GF-D8 (cell line): ENCODE measurements at places on chromosomes 11 and 22.

DNA sequence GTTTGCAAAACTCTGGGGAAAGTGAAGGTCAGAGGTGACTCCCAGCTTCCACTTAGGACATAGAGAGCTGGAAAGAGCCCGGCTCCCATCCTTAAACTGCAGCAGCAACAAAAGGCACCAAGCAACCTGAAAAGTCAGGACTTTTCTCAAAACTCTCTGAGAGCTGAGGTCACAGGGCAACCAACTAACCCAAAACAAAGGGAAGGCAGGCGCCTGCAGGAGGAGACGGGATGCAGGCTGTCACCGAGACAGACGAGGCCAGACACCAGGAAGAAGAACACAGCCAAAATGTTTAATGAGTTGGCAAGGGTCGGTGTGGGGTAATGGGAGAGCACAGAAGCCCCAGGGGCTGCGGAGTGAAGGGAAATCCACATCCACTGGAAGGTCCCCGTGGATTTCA lies 19.9 kb downstream of the ASCL2 start:
- DNase-seq, result no peak

DNA sequence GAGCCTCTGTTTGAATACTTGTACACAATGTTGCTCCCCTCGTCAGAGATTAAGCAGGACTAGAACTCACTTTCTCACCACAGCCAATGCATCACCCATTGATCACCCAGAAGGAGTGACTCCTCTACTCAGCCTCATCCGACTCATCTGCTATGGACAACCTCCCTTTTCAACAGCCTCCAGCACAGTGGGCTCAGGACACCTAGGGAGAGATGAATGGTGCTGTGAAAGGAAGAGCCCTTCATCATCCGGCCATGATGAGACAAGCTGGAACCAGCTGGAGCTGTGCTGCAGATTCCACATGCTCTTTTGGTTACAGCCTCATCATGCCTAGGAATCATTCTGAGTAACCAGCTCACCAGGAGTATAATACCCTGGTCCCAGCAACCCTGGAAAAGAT lies 15.5 kb downstream of the C11orf91 start:
- DNase-seq, result no peak

DNA sequence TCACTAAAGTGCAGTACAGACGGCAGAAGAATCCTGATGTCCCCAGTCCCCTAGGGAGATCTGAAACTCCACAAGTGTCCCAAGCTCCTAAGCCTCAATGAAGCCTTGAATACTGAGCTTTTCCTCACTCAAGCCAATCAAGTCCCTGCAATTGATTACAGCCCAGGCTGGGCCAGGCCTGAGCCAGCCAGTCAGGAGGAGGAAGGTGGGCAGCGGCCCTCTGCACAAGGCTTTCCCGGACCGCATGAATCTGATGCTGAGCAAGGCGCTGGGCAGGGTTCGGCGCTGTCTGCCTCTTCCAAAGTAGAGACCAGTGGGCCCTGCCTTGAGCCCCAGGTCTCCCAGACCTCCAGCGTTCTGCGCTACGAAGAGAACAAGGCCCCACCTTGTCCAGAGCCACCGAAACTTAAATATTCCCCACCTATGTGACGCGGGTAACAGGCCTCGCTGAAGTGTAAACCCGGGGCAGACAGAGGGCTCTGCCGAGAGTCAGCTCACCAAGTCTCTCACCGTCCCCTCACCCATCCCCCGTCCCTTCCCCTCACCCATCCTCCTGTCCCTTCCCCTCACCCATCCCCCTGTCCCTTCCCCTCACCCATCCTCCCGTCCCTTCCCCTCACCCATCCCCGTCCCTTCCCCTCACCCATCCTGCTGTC lies 63.2 kb downstream of the SCUBE1 start:
- DNase-seq, result no peak

GRCh38 chr11:76602431-76602861 lies 68.1 kb downstream of the LRRC32 start:
- no peak for DNase-seq

DNA sequence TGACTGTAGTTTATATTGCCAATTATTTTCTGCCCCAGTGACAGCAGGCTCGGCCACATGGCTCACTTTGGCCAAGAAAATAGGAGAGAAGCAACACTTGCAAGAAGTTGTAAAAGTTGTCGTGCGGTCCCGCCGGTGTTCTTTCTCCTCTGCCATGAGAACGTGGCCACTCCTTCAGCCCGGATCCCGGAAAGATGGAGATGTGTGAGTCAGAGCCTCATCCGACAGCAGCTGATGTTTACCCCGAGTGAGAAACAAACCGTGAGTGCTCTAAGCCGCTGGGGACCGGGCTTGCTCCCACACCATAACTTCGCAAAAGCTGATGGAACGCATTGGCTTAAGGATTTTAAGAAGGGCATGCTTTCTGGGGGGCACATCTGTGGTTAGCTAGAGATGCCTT lies 157.0 kb downstream of the CACNA1I start:
- DNase-seq, result no peak

DNA sequence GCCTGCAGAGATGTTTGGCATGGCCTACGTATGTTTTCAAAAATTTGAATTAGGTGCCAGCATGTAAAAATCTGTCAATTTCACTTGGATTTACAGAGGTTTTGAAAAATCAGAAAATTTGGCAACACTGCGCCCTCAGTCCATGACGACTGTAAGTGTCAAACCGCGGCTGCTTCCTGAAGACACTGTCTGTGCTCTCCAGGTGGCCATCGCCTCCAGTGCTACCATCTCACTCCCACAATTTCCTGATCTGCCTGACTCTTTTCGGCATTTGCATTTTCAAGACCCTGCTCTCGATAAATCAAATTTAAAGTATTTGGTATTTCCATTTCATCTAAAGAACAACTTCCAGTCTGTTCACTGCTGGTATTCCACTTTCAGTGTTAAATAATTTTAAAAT lies 34.6 kb downstream of the VSIG10L2 start:
- no peak for DNase-seq

- no peak for DNase-seq
These were observed 1.8 kb upstream of the SERPIND1 start for GRCh38 chr22:20771918-20772625.

- DNase-seq, result no peak
These were observed 3.5 kb upstream of the HTR3B start for GRCh38 chr11:113901141-113901540.
